Anterior cingulate cortex (tissue), 58 donors: ENCODE measurements at places on chromosomes 2 and 18.
A peak's percentile ranks its signal among the peaks of the same experiment; 100 is the strongest.

- no peak for DNase-seq
Measured at GRCh38 chr2:236597629-236598028, 28.0 kb downstream of the ACKR3 start.

DNA sequence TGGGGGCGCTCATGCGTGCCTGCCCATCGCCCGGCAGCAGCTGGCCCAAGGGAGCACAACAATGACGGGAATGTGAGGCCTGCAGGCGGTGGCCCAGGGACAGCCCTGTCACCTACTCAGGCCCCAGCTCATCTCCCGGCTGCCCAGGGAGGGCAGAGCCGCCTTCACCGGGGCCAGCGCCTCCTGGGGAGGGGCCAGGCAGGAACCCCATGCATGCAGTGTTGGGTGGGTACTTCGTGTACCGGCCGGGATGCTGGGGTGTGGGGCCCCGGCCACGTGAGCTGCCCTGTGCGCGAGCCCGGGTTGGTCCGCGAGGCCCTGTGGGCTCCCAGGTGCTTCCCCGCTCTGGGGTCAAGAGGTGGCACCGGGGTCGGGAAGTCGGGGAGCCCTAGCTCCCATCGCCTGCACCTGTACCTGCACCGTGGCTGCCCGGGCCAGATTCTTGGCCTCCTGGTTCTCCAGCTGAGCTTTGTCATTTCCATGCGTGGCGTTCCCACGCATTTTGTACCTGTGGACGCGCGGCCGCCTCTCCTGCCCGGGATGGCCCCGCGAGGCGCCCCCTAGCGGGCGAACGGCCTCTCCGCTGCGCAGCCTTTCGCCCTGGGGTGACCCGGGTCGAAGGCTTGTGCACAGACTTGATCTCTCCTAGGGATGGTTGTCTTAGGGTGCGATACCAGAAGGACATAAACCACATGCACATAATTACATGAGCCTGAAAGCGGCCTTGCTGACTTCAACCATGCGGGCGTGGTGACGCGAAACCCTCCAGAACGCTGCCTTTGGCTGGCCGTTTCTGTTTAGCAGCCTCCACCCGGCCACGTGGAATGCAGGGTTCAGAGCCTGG lies 950 bp downstream of the KLHL30 start:
- no peak for DNase-seq

GRCh38 chr18:74468547-74469061 lies 11.5 kb upstream of the DIPK1C start:
- DNase-seq: no peak

DNA sequence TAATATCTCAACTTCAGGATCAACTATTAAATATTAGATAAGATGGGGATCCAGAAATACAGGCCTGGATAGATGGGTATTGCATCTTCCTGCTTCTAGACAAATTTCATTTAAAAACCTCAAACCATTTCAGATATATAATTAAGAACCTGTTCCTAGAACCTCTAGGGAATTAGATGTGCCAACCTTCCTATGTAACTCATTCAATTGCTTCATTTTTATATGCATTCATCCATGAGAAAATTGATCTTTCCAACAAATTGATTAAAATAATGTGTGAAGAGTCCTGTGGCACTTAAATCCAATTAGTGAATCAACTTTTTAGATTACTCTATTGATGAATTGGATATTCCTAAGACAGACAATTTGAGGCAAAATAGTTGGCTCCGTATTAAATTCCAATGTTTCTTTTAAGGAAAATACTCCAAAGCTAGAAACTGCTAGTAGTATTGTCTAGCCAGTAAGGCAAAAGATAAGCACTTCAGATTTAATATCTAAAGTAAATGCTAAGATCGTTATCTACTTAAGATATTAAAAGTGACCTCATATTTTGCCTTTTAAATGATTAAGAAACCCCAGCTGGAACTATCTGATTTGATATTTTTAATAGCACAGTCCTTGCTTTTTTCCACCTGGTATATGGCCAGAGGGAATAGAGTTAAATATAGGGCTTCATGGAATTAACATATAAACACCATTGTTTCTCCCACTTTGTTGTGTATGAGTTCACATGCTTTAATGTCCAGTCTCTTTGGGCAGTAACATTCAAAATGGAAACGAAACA lies 35.8 kb downstream of the DARS1 start:
- no peak for DNase-seq

DNA sequence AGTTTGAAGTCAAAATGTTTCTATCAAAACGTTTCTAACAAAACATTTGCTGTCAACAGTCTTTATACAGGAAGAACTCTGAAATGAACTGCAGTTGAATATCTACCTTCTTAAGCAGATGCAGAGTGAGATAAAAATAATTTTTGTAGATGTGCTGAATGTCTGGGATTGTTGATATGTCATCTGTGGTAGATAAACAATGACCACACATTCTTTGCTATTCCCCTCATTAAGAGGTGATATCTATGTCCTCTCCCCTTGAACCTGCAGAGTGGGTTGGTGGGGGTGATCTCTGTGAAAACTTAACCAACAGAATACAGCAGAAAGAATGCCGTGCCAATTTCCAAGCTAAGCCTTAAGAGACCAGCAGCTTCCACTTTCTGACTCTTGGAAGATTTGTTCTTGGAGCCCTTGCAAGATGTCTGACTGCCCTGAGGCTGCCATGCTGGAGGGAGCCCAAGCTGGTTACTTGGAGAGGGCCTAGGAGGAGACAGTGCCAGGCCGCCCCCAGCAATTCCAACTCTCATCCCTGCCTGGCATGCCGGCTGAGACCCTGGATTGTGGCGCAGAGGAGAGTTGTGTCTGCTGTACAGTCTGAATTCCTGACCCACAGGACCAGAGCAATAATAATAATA lies 80.8 kb downstream of the COLEC12 start:
- no peak for DNase-seq

- no peak for DNase-seq
Measured at GRCh38 chr2:37648331-37649011, 23.0 kb downstream of the CDC42EP3 start.

GRCh38 chr2:38056216-38056615 lies 19.7 kb downstream of the CYP1B1 start:
- no peak for DNase-seq

- no peak for DNase-seq
Measured at GRCh38 chr2:15238028-15238427, 323.1 kb downstream of the NBAS start.

- no peak for DNase-seq
Measured at GRCh38 chr2:112881217-112881985, 29.6 kb upstream of the IL37 start.

DNA sequence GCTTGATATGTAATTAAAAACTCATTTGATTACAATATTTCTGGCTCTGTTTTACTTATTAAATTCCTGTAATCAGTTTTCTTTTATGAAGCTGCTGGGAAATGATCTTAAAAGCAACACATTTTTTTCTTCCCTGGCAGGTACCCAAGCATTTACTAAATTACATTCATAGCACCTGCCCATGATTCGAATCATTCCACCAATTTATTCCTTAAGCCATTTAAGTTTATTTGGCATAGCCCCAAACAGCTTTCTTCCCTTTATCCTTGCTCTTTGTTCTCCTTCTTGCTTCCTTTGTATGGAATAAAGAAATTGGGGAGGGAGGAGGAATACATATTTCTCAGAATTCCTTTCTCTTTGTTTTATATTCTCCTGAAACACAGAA lies 241.3 kb downstream of the AGPS start:
- no peak for DNase-seq

- DNase-seq: no peak
Measured at GRCh38 chr18:8835521-8835953, 130.2 kb downstream of the MTCL1 start.

- no peak for DNase-seq
Measured at GRCh38 chr2:172021955-172022354, 22.2 kb downstream of the METAP1D start.

DNA sequence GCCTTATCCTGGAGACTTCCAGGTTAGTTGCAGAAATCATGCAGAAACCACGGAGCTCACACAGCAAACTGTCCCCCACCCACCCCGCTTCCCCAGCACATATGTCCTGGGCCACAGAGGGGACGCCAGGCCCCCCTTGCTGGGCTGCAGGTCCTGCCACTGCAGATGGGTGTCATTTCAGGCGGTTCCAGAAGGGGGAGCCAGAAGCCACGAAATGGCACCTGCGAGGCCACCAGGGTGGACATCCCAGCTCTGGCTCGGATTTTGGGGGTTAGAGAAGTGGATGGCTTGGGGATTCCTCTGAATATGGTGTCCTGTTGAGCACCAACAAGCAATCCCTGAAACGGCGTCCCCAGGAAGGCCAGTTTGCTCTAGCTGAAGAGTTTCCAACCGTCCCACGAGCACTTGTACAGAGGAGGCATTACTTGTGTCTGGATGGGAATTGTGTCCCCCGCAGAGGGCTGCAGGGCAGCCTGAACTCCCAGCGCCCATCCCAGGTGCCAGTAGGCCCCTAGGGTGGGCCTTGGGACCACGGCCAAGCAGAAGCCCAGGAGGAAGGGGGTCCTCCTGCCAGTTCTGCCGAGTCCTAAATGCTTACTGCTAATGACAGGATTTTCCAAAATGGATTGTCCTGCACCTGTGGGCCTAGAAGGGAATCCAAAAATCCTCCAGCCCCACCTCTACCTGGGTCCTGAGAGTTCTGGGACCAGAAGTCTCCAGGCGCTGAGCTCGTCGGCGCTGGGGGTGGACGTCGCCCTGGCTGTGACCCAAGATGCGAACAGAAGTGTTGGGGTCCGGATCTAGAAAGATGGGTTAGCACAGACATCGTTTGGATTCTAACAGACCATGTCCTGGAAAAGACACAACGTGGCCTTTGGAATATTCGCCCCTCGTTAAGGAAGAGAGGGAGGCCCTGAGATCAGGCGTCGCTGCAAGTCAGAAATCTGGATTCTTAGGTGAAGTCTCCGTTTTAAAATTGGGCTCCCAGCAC lies 14.6 kb upstream of the NFATC1 start:
- DNase-seq: peak; percentile 68

- DNase-seq: no peak
Measured at GRCh38 chr2:30666266-30666874, 140.9 kb downstream of the CAPN13 start.
